Kidney (tissue), 22 donors: ENCODE measurements at places on chromosomes 7 and 10. TPM values are rescaled to one million over a fixed set of nuclear protein-coding genes. Genes with fewer than 3 reads are reported as not detected.
A peak's percentile ranks its signal among the peaks of the same experiment; 100 is the strongest.

COL26A1 gene
- total RNA-seq, result 1.2 TPM

AASS gene
- 24.2 TPM for total RNA-seq

MRC1 gene
- total RNA-seq, result 67.8 TPM

TFEC gene
- total RNA-seq, result 14.4 TPM

NACAD gene
- 4.2 TPM for total RNA-seq

AKR1D1 gene
- total RNA-seq, result not detected

MYPN gene
- total RNA-seq, result 0.06 TPM

ITPRID1 gene
- not detected for total RNA-seq

SLC16A12 gene
- total RNA-seq, result 38.8 TPM

WDFY4 gene
- 13.3 TPM for total RNA-seq

- no peak for DNase-seq
- H3K4me1 ChIP-seq, result no peaks in the 10 kb centered on the region
- no peaks in the 10 kb centered on the region for H3K36me3 ChIP-seq
- H3K27ac ChIP-seq, result no peak overlapping the region
- no peaks in the 10 kb centered on the region for H3K27me3 ChIP-seq
- H3K4me3 ChIP-seq, result no peak overlapping the region
Measured at GRCh38 chr7:17679458-17679857, 260.8 kb downstream of the SNX13 start.

DNA sequence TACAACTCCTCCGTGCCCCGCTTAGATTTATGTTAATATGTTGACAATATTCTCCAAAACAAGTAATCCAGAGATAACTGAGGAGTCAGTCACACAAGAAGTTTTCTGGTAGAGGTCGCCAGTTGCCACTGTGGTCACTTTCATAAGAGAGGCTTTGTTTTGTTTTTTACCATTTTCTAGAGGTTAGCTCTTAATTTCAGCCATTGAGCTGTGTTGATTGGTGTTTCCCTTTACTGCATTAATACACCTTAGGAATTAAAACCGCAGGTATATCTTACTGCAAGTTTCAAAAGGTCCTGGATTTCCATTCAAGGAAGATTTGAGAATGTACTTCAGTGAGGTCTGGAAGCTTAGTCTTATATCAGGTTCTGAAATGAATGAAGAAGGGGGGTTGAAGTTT, 3.5 kb downstream of the BMI1 start:
- DNase-seq, result peak; percentile 10
- H3K27ac ChIP-seq, result no peak overlapping the region
- H3K27me3 ChIP-seq, result peaks cover 7% of the 10 kb centered on the region

GRCh38 chr10:7560519-7560918, 106.2 kb downstream of the ITIH5 start:
- no peak overlapping the region for H3K27ac ChIP-seq
- no peaks in the 10 kb centered on the region for H3K27me3 ChIP-seq
- H3K4me1 ChIP-seq, result peaks cover 4% of the 10 kb centered on the region
- no peak for DNase-seq

DNA sequence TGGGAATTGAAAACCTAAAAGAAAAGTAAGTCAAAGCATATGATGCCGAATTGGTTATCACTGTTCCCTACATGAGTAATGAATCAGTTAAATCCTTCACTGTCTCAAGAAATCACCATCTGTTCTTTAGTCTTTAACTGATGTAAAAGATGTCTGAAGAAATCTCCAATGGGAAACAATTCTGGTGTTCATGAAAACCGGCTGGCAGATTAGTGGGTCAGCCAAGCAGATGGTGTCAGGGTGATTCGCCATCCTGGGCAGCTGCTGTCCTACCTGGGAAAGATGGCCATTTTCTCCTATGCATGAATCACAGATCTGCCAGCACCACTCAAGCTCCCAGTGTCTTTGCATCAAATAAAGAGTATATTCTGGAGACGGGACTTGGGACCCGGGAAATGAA, 925.2 kb upstream of the GHITM start:
- no peaks in the 10 kb centered on the region for H3K36me3 ChIP-seq
- no peaks in the 10 kb centered on the region for H3K4me1 ChIP-seq
- H3K27me3 ChIP-seq, result no peaks in the 10 kb centered on the region
- no peak overlapping the region for H3K4me3 ChIP-seq

DNA sequence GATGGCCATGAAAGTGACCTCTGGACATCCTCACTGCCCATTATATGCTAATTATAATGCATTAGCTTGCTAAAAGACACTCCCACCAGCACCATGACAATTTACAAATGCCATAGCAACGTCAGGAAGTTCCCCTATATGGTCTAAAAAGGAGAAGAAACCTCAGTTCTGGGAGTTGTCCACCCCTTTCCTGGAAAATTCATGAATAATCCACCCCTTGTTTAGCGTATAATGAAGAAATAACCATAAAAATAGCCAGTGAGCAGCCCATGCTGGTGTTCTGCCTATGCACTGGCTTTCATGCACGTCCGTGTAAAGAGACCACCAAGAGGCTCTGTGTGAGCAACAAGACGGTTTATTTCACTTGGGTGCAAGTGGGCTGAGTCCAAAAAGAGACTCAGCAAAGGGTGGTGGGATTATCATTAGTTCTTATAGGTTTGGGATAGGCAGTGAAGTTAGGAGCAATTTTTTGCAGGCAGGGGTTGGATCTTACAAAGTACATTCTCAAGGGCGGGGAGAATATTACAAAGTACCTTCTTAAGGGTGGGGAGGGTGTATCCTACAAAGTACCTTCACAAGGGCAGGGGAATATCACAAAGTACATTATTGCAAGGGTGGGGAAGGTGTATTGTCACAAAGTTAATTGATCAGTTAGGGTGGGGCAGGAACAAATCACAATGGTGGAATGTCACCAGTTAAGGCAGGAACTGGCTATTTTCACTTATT, 45.6 kb downstream of the LBX1 start:
- no peaks in the 10 kb centered on the region for H3K36me3 ChIP-seq
- no peaks in the 10 kb centered on the region for H3K27me3 ChIP-seq
- H3K4me1 ChIP-seq, result no peaks in the 10 kb centered on the region

GRCh38 chr10:90966146-90966545, 45.3 kb upstream of the ANKRD1 start:
- no peak overlapping the region for H3K27ac ChIP-seq
- no peak for DNase-seq
- no peaks in the 10 kb centered on the region for H3K27me3 ChIP-seq
- no peak overlapping the region for H3K4me3 ChIP-seq
- H3K36me3 ChIP-seq, result no peaks in the 10 kb centered on the region
- H3K4me1 ChIP-seq, result no peaks in the 10 kb centered on the region

DNA sequence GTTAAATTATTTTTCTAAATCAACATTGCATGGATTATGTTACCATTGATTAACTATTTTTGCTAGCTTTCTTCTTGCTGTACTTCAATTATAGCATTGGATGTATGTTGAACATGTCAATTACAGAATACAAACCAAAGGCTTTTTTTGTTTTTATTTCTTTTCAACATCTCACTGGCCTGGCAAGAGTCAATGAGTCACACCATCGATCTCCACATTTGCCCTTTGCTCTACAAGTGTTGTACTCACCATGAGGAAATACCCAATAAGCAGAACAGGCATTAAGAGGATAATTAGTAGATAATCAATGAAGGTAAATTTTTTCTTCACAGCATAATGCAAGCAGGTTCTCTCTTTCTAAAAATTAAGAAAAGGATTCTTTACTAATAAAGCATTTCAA, 23.3 kb downstream of the ANKRD22 start:
- no peaks in the 10 kb centered on the region for H3K27me3 ChIP-seq
- no peak overlapping the region for H3K4me3 ChIP-seq
- H3K4me1 ChIP-seq, result no peaks in the 10 kb centered on the region
- H3K36me3 ChIP-seq, result no peaks in the 10 kb centered on the region

- no peak overlapping the region for H3K4me3 ChIP-seq
- no peaks in the 10 kb centered on the region for H3K36me3 ChIP-seq
- no peak overlapping the region for H3K27ac ChIP-seq
- no peaks in the 10 kb centered on the region for H3K27me3 ChIP-seq
- DNase-seq, result no peak
Measured at GRCh38 chr7:115124409-115124939, 202.6 kb downstream of the MDFIC start.

GRCh38 chr10:110407301-110408170, 90.2 kb upstream of the DUSP5 start:
- no peaks in the 10 kb centered on the region for H3K36me3 ChIP-seq
- H3K4me1 ChIP-seq, result no peaks in the 10 kb centered on the region
- H3K4me3 ChIP-seq, result no peak overlapping the region

GRCh38 chr7:38545977-38546376, 85.2 kb downstream of the AMPH start:
- no peak overlapping the region for H3K4me3 ChIP-seq
- DNase-seq, result no peak
- H3K36me3 ChIP-seq, result no peaks in the 10 kb centered on the region
- H3K27me3 ChIP-seq, result no peaks in the 10 kb centered on the region
- no peaks in the 10 kb centered on the region for H3K4me1 ChIP-seq
- no peak overlapping the region for H3K27ac ChIP-seq

DNA sequence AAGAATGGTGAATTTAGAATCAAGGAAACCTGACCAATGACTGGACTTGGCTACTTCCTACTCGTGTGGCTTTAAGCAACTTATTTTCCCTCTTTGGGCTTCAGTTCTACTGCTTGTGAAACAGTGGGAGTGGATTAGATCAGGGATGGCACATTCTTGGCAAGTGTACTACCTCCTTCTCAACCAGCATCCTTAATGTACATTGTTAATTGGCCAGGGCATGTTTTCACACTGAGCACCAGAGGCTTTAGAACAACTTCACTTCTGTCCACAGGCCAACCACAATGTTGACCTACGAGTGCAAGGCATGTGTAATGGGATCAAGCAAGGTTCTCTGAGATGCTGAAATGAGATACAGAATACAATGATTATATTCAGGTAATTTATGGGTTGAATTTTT, 315.3 kb downstream of the ADRA2A start:
- no peaks in the 10 kb centered on the region for H3K4me1 ChIP-seq
- H3K4me3 ChIP-seq, result no peak overlapping the region
- no peak overlapping the region for H3K27ac ChIP-seq

DNA sequence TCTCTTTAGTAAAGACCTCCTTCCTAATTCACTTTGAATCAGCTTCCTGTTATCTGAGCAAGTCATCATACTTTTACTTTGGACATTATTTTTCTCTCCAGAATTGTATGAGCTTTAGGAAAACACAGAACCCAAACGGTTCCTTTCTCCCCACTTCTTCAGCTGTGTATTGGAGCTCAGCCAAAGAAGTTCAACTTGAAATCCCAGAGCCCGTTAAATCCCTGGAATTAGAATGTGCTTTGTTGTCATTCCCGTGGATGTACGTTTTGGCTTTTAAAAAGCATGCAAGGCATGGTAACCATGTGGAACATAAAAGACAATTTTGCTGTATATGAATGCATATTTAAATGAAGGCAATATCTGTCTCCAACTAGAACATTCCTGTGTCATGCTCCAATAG, 46.6 kb downstream of the AGMO start:
- no peaks in the 10 kb centered on the region for H3K36me3 ChIP-seq
- H3K4me3 ChIP-seq, result no peak overlapping the region
- no peak for DNase-seq
- no peaks in the 10 kb centered on the region for H3K4me1 ChIP-seq
- no peaks in the 10 kb centered on the region for H3K27me3 ChIP-seq

DNA sequence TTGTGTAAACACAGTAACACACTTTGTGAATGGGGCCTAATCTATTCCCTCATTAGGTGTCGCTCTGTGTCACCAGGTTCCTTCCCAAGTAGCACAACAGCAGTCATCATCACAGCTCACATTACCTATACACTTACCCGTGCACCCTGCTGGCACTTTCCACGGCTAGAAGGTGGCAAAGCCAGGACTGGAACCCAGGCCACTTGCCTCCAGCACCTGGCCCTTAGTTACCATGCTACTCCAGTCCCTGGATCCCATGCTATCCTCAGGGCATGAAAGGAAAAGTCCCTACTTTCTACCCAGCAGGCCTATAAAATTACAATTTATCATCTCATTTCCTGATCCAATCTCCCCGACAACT, 18.4 kb downstream of the SMURF1 start:
- H3K4me1 ChIP-seq, result no peaks in the 10 kb centered on the region
- H3K27ac ChIP-seq, result no peak overlapping the region
- no peaks in the 10 kb centered on the region for H3K36me3 ChIP-seq
- H3K27me3 ChIP-seq, result no peaks in the 10 kb centered on the region
- H3K4me3 ChIP-seq, result no peak overlapping the region
- DNase-seq, result no peak

GRCh38 chr10:45399113-45399512, 25.1 kb downstream of the ALOX5 start:
- H3K27ac ChIP-seq, result no peak overlapping the region
- H3K4me3 ChIP-seq, result no peak overlapping the region
- H3K27me3 ChIP-seq, result no peaks in the 10 kb centered on the region
- H3K4me1 ChIP-seq, result no peaks in the 10 kb centered on the region

- no peak overlapping the region for H3K4me3 ChIP-seq
- DNase-seq, result no peak
- H3K36me3 ChIP-seq, result no peaks in the 10 kb centered on the region
Measured at GRCh38 chr7:84638339-84638697, 443.7 kb upstream of the SEMA3A start.

GRCh38 chr10:59002011-59002410, 174.4 kb upstream of the PHYHIPL start:
- no peak for DNase-seq
- no peaks in the 10 kb centered on the region for H3K36me3 ChIP-seq
- H3K27me3 ChIP-seq, result no peaks in the 10 kb centered on the region
- no peak overlapping the region for H3K4me3 ChIP-seq
